Retinal pigment epithelial cell (primary cell): ENCODE measurements at places on chromosomes 13 and 19.

GRCh38 chr19:49335071-49335783 lies at the start of gene CD37:
TSS of gene CD37 (plus strand) at chr19:49335406. CDS start at chr19:49335541, 135 bp downstream.
- DNase-seq = no peak

- DNase-seq = no peak
Observed at GRCh38 chr13:96817336-96817941, 176.8 kb downstream of the OXGR1 start.

DNA sequence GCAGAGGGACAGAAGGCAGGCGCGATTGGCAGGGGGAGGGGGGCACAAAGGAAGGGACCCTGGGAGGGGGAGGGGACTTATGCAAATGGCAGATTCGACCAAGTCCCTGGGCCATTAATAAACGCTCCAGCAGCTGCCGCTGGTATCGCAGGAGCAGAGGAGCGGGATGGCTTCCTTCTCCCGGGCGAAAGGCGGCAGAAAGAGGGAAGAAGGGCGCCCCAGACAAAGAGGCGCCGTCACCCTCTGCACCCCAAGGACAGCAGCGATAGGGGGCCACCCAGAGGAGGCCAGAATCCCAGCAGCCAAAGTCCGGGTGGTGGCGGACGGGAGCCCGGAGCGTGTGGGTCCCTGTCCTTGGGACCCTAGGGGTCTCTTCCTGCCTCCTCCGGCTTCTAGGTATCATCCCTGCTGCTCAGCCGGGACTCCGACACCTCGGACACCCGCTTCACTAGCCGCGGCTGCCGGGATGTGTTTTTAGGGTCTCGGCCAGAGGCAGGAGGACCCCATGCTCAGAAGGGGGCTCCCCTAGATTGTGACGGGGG lies 1.9 kb downstream of the PTPRS start:
- DNase-seq = no peak

- no peak for DNase-seq
Observed at GRCh38 chr19:15166700-15167099, 34.1 kb downstream of the NOTCH3 start.

- DNase-seq = no peak
Observed at GRCh38 chr13:34464011-34464410, 478.1 kb upstream of the NBEA start.

DNA sequence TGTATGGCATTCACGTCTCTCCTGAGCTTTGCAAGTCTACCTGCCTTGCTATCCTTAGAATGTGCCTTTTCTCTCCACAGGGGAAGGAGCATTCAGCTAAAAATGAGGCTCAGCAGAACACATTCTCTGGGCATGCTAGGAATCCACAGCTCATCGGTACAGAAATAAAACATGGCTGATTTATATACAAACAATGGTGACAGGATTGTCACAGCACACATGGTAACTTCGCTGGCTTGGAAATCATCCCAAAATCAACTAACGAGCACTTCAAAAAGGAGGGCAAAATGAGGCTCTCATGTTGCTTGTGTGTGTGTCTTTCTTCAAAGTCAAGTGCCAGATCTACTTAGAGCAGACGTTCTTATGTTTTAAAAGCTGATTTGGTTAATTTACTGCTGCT lies 373.0 kb downstream of the FGF14 start:
- no peak for DNase-seq

GRCh38 chr13:47521890-47522487 lies 479.1 kb downstream of the SUCLA2 start:
- no peak for DNase-seq

GRCh38 chr13:43116242-43116641 lies 92.9 kb downstream of the DNAJC15 start:
- DNase-seq = no peak

- no peak for DNase-seq
Observed at GRCh38 chr19:28428663-28429348, 784.1 kb downstream of the UQCRFS1 start.

GRCh38 chr19:31613683-31614219 lies 264.5 kb upstream of the TSHZ3 start:
- no peak for DNase-seq

DNA sequence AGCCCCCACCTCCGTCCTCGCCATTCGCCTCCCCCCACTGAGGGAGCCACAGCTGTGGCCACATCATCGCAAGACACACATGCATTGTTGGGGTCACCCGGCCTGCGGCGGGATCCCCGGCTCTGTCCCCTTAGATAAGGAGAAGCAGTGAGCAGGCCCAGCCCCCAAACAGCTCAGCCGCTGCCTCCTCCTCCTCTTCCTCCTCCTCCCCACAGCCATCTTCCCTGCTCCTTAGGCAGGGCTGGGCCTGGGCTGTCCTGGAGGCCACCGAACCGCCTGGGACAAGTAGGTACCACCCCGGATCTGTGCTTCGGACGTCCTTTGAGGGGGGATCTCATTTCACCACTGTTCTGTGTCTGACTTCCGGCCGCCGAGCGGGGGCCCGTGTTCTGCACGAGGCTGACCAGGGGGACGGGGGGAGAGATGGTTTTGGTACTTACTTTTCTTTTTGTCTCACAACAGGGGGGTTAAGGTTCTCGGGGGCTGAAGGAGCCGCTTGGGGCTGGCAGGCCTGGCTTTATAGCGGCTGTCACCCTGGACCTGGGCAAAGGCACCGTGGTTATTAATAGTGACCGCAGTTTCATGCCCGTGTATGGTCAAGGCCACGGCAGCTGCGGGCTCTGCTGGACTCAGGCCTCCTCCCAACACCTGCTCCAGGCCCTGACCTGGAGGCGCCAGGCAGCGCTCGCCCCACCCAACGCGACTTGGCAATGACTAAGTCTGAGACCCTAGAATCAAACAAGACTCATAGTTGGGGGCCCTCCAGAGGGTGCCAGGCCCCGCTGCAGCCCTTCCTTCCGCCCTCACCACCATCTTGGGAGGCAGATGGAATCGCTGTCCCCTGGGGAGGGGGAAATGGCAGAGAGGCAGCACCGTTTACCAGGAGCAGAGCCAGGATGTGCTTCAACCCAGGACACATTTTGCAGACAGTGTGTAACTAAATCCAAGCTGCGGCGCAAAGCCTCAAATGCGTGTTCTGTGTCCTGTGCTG lies 18.3 kb downstream of the NMRK2 start:
- no peak for DNase-seq

DNA sequence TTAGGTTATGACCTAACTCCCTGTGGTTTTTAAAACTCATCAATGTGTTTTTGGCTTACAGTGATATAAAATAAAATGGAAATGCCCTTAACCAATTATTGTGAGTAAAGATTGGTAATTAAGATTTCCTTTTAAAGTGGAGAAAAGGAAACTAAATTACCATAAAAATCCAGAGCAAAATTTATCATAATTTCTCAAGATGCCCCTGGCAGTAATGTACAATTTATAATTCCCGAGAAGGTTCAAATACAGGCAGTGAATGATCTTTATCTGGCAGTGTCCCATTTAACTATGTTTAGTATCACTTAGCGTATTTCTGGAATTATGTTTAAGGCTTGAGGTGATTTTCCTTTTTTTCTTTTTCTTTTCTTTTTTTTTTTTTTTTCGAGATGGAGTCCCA lies 61.5 kb downstream of the ESD start:
- DNase-seq = no peak

DNA sequence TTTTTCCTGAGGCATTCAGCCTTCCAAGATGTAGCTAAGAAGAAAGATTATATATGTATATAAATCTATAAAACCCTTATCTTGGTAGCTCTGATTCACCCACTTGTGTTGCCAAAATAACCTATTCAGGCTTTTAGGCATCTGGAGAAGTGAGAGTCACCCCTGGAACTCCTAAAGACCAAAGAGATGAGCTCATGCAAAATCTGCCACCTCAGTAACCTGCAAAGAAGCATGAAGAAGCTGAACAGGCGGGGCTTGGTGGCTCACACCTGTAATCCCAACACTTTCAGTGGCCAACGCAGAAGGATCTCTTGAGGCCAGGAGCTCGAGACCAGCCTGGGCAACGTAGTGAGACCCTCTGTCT lies 393.7 kb downstream of the FOXO1 start:
- DNase-seq = no peak

DNA sequence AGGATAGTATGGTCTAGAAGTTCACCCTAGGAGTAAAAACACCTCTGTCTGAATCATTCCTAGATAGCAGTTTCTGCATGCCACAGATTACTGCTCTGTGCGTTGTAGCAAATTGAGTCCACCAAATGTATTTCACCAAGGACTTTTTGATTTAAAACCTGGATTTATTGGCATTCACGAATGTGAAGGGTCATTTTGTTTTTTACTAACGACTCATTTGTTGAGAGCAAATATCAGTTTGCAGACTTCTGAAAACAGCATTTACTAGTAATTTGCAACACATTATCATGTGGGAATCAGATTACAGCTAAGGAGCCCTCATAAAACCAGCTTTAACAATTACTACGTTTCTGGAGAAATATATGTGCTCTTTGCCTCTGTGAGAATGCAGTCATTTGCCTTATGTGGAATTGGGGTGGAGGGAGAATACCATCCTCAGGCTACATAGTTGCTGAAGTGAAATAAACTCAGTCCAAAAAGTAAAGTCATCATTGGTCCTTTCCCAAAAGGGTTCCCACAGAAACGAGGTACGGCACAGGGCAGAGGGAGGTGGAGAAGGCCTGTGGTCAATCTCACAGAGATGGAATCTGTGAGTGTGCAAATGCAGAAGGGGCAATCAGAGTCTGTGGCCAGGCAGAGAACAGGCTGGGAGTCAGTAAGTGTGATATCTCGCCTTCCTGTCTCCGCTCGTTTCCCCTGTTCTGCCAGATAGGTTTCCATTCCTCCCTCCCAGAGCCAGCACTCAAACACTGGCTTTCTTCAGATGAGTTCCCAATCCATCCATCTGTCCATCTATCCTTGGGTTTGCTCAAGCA lies 63.1 kb downstream of the DLEU7 start:
- no peak for DNase-seq

DNA sequence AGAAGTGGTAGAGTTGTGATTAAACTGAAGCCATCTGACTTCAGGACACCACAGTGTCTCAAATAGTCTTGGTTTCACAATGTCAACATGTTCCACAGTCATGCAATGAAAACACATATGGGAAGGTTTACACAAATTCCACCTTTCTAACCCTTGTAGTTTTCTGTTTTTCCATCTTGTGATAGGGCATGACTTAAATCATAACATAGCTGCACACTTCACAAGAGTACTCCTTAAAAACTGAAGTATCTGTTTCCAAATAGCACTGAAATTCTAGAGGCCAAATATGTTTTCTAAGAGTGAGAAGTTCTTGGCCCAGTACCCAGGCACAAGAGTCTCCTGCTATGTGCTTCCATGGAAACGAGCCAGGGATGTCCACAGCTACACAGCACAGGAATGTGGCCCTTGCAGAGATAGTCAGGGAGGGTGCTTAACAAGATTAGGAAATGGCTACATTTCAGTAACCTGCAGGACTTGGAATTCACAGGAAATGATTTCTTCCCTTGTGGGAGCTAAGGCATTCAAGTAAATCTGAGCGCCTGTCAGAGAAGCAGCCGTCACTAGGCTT lies 269.1 kb downstream of the NDFIP2 start:
- DNase-seq = peak; percentile 96

GRCh38 chr13:50893211-50893852 lies 16.3 kb upstream of the RNASEH2B start:
- no peak for DNase-seq
